ENCODE measurements at places on chromosomes 11 and 22. TPM values are rescaled to one million over a fixed set of nuclear protein-coding genes. Genes with fewer than 3 reads are reported as not detected.

DMC1 gene
- 1.9 TPM for total RNA-seq

CRYBB1 gene
- 0.67 TPM for total RNA-seq

ANO5 gene
- 58.4 TPM for total RNA-seq

VSIG2 gene
- total RNA-seq: 1.2 TPM

PGA5 gene
- total RNA-seq: not detected

SUSD2 gene
- 3.1 TPM for total RNA-seq

GGT1 gene
- total RNA-seq: 2.0 TPM

RCOR2 gene
- 4.8 TPM for total RNA-seq

PIK3IP1 gene
- total RNA-seq: 10.5 TPM

MMP12 gene
- total RNA-seq: not detected

SHISA8 gene
- total RNA-seq: not detected

KCTD17 gene
- 50.2 TPM for total RNA-seq

SLC5A1 gene
- total RNA-seq: 28.4 TPM

GLYAT gene
- 0.22 TPM for total RNA-seq

COA4 gene
- total RNA-seq: 52.9 TPM

MMP1 gene
- total RNA-seq: 0.11 TPM

OR2AG2 gene
- total RNA-seq: not detected
